A375 (cell line): ENCODE measurements at places on chromosomes 11 and 22. TPM values are rescaled to one million over a fixed set of nuclear protein-coding genes. Genes with fewer than 3 reads are reported as not detected.

Gene OR51B4
- 4.0 and 7.5 TPM in 2 replicates for total RNA-seq

Gene MYBPC3
- total RNA-seq = not detected in 2 replicates

Gene C11orf65
- total RNA-seq = 0.23 and 0.58 TPM in 2 replicates

Gene GRAP2
- 1.7 and 3.4 TPM in 2 replicates for total RNA-seq

Gene MYRF
- 3.1 and 4.8 TPM in 2 replicates for total RNA-seq
